ENCODE measurements at places on chromosomes 2 and 18. TPM values are rescaled to one million over a fixed set of nuclear protein-coding genes. Genes with fewer than 3 reads are reported as not detected.

- peak; percentile 27 for DNase-seq
These were observed 42.3 kb downstream of the XRCC5 start for GRCh38 chr2:216151313-216152025.

- DNase-seq, result no peak
These were observed 570.8 kb downstream of the CCDC85A start for GRCh38 chr2:56754627-56755026.

- no peak for DNase-seq
These were observed 23.0 kb downstream of the TCF7L1 start for GRCh38 chr2:85156153-85156552.

GRCh38 chr2:102264952-102265351 lies 46.4 kb upstream of the IL1RL1 start:
- DNase-seq, result no peak

DNA sequence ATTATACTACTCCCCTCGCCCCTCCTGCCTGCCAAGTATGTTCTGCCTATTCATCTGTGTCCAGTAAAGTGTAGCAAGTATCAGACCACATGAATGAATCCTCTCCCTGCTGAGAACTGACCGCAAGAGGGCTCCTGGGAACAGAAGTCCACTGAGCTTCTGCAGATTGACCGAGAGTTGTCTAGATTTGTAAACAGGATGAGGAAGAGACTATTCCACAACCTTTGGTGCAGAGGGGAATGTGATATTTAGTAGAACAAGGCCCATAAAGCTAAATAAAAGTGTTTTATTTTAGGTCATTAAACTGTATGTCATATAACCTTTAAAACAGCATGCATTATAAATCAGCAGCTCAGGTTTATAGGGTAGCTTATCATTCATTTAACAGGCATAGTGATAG lies 377.0 kb downstream of the DCC start:
- DNase-seq, result no peak

GRCh38 chr2:36975306-36975705 lies 9.0 kb upstream of the STRN start:
- no peak for DNase-seq

DNA sequence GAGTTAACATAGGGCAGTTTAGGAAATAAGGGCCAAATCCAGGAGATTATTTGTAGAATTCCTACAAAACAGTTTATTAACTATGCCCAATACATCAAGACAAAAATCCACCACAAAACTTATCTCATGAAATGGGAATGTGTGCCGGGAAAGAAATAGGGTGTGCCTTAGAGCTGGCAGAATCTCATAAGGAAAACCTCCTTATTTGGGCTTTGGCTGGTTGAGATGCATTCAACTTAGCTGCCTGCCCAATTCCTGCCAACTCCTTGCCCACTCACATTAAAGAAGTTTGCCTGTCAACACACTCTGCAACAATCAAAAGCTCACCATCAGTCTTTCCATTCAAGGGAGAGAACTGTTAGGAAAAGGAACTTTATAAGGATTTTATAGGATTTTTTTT lies 500.6 kb downstream of the SATB2 start:
- DNase-seq, result no peak

- no peak for DNase-seq
These were observed 32.3 kb downstream of the STON1 start for GRCh38 chr2:48562281-48562680.

- DNase-seq, result no peak
These were observed 195.8 kb downstream of the SATB2 start for GRCh38 chr2:199261936-199262335.

GRCh38 chr2:148944536-148944935 lies 69.5 kb downstream of the KIF5C start:
- DNase-seq, result no peak

- no peak for DNase-seq
These were observed 2.1 kb downstream of the ACTG2 start for GRCh38 chr2:73894877-73895276.

GRCh38 chr2:94872676-94873361 lies 1.6 kb downstream of the TEKT4 start:
- DNase-seq, result no peak

DNA sequence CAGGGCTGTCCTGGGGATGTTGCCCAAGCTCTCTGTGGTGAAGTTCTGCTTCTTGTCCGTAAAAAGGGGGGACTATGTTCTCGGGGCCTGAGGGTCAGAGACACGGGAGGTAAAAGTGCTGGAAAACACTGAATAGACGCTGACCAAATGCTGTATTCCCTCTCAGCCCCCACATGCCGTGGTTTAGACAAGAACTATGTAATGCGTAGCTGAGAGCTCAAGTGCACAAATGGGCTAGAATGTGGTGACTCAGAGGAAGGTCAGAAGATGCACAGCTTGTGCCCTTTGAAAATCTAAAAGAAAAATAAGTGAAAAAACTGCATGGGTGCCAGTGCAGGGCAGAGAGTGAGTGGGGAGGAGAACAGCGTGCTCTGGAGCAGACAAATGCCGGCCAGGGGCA lies 80.3 kb upstream of the MAP4K4 start:
- no peak for DNase-seq

GRCh38 chr2:69601179-69601612 lies 42.3 kb downstream of the AAK1 start:
- no peak for DNase-seq

DNA sequence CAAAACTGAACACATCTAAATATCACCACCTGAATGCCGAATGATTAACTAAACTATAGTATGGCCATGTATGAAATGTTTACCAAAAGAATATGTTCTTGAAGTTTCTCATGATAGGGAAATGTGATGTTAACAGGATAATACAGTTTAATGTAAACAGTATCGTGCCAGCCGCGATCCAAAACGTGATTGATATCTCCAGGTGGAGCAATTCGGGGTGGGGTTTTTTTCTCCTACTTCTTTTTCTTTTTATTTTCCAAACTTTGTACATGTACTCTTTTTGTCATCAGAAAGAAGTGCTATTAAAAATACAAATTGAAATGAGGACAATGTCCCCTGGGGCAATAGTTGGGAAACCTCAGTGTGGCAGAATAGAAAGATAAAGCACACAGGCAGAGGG lies 4.0 kb upstream of the BIN1 start:
- DNase-seq, result no peak

Gene KCNG2
- total RNA-seq, result not detected

Gene ABCG8
- not detected for total RNA-seq

Gene CLEC4F
- 1.1 TPM for total RNA-seq

Gene UGT1A10
- not detected for total RNA-seq

Gene UGT1A8
- total RNA-seq, result not detected

Gene STPG4
- total RNA-seq, result 0.75 TPM

Gene TEX44
- total RNA-seq, result not detected

Gene KIAA2012
- total RNA-seq, result 0.13 TPM

Gene GAL3ST2
- 5.3 TPM for total RNA-seq
